ENCODE measurements at places on chromosomes 3 and 15.

DNA sequence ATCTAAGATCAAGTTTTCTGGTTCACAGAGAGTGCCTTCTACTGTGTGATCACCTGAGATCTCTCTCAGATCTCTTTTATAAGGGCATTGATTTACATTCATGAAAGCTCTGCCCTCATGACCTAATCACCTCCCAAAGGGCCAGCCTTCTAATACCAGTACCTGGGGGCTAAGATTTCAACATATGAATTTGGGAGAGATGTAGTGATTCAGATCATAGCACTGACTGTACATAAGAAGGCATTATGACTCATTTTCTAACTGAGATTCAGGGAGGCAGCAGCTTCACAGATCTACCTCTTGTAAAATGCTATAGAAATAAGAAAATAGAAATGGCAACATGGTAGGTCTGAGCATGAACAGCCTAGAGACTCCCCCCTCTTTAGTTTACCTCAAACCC lies 39.6 kb downstream of the VGLL3 start:
- DNase-seq: no peak

- no peak for DNase-seq
Measured at GRCh38 chr15:80640531-80641121, 54.5 kb upstream of the ABHD17C start.

- DNase-seq: no peak
Measured at GRCh38 chr3:26647078-26647477, 24.5 kb downstream of the LRRC3B start.

- DNase-seq: peak; percentile 57
Measured at GRCh38 chr15:31200735-31201151, 99.2 kb upstream of the TRPM1 start.

- DNase-seq: no peak
Measured at GRCh38 chr3:50226888-50227389, 9.1 kb upstream of the GNAI2 start.

DNA sequence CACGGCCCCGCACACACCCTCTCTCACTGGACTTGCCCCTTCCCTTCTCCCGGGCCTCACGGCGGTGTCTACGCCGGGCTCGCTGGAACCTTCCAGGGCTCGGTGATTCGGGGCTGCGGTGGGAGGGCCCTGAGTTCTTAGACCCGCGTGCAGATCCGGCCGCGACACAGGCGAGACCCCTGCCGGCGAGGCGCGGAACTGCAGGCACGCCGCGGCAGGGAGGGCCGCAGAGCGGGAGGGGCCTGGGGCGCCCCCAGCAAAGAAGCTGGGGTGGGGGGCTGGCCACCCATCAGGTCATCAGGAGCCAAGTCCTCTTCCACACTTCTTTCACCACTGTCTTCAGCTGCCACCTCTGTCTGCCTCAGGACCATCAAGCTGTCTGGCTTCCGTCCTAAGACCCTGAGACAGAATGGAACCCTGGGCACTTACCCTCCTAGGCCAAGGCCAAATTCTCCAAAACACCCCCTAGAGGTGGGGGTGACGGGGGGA lies 164.5 kb downstream of the XXYLT1 start:
- peak; percentile 47 for DNase-seq

DNA sequence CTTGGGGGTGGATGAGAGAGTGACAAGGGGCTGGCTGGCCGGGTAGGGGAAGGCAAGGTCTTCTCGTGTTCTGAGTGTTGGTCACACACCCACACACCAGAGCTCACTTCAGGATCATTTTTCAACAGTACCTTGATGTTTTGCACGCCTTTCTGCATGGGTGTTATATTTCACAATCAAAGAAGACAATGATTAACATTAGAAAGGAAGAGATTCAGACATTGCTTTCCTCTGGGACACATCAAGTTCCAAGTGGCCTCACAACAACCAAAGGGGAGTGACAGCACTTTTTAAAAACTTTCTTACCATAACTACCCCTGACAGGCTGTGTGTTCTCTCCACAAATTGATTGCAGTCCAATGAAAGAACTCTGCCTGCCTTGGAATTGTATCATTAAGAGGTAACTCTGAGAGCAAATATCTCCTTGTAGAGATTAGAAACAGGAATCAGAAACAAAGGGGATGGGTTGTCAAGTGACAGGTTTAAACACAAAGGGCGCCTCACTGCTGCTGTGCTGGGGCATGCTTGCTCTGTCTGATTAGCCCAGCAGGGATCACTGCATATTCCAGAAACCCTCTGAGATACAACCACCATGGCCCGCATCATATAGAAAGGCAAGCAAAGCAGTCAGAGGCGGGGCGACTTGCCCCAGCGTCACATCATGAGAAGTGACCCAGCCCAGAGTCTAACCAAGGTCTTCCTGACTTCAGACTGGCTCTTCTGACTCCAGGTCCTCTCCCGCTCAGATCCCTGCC lies 230.8 kb downstream of the FEZF2 start:
- no peak for DNase-seq

DNA sequence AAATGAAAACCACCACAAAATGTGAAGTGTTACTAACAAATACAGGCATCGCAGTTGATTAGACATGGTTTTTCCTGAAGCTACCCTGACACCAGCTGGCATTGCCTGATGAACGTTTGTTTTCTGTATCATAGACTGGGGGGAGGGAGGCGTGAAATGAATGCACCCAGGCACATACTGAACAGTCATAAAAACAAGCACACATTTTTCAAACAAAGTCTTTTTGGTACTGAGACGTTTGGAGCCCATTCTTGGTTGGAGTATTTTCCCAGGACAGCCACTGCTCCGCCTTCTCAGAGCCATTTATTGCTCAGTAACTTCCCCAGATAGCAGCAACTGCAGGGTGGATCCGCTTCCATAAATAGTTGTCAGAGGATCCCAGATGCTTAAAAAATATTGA lies 52.4 kb downstream of the KLF13 start:
- no peak for DNase-seq

- no peak for DNase-seq
Measured at GRCh38 chr15:66763186-66764071, 61.4 kb downstream of the SMAD6 start.

DNA sequence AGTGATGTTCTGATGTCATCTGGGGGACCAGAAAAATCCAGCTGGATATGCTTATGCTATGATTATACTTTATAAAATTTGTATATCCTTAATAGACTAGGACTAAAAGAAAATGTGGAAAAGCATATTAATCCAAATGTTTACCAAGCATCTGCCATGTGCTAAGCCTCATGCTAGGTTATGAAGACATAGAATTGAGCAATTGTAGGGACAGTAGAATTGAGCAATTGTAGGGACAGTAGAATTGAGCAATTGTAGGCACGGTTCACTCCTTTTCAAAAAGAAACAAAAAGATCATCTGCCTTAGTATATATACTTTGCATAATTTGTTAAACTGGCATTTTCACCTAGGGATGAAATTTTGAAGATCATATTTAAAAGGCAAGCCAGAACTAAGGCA lies 18.3 kb downstream of the ABHD5 start:
- DNase-seq: no peak

- no peak for DNase-seq
Measured at GRCh38 chr15:89656116-89656815, 999 bp upstream of the KIF7 start.

DNA sequence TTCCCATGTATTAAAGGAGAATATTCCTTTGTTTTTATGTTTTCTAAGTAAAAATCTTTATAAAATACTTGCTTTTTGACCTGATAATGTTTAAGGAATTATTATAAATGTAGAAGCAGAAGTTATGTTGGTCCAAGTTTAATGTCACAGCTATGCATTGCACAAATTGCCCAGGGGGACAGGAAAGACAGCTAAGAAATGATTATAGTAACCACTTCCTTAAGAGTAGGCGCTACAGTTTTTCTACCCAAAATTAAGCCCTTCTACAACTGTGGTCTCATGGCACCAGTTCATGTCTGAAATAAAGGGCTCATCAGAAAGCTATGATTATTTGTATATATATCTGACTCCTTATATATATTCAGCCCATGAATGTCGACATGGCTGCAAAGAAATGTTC lies 176.4 kb downstream of the GBE1 start:
- DNase-seq: no peak

DNA sequence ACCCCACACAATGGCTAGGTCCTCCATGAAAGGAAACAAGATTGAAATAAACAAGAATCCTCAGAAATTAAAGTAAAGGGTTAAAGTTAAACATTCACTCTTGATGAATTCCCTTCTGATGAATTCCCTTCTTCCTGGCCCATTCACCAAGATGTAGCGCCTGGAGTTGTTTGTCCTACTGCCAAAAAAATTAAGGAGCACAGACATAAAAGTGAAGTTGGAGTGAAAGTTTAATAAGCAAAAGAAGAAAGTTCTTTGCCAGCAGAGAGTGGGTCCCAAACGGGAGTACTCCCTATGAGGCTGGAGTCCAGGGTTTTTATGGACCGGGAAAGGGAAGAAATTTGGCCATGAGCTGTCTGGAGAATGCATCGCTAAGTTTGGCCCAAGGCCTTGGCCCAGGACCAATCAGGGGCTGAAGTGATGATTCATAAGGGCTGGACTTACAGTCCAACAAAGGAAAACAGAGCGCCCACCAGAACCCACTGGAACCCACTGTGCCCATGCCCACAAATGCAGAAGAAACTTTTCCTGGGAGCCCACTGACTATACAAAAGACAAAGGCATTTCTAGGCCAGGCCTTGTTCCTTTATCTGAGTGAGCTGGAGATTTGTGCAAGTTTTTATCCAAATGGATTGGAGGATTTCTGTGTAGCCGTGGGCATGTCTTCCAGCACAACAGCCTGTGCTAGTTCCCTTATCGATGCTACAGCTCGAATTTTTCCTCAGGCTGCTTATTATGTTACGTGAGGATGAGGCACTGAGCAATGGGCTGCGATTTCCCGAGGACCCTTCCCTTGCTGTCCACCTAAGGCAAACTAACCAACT lies 1561.6 kb downstream of the OTOL1 start:
- no peak for DNase-seq

GRCh38 chr3:99938270-99938911 lies 120.7 kb downstream of the CMSS1 start:
- no peak for DNase-seq

DNA sequence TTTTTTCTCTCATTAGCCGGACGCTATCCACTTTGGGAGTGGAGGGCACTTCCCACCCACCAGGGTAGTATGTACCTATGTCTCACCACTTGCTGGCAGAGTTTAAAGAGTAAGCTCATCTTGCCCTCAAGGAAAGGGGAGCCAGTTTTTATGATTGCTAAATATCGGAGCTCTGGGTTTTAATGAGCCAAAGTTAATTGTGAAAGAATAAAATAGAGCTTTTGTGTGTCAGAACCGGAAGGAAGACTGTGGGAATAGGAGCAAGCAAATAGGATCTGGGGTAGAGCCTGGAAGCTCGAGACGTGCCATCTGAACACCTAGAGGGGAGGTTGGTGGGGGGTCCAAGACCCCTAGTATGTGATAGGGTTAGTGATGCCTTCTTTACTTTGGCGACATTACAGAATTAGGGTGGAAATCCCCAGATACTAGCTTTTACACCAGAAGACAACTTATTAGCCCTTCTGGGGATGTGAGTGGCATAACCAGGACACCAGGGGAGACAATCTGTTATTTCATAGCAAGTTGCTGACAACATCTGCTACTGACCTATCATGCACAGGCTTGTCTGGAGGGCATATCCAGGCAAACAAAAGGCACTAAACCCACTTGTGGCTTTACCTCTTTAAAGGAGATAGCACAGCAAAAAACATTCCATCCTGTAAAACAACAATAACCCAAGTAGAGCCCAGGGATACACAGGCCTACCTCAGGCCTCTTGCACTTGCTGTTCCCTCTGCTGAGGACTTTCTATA lies 333.8 kb downstream of the ZNF621 start:
- no peak for DNase-seq

DNA sequence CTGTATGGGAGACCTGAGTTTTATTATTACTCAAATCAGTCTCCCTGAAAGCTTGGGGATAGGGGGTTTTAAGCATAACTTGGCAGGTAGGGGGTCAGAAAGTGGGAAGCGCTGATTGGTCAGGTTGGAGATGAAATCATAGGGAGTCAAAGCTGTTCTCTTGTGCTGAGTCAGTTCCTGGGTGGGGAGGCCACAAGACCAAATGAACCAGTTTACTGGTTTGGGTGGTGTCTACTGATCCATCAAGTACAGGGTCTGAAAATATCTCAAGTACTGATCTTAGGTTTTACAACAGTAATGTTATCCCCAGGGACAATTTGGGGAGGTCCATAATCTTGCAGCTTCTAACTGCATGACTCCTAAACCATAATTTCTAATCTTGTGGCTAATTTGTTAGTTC lies 17.8 kb upstream of the IQCF6 start:
- DNase-seq: peak; percentile 14

DNA sequence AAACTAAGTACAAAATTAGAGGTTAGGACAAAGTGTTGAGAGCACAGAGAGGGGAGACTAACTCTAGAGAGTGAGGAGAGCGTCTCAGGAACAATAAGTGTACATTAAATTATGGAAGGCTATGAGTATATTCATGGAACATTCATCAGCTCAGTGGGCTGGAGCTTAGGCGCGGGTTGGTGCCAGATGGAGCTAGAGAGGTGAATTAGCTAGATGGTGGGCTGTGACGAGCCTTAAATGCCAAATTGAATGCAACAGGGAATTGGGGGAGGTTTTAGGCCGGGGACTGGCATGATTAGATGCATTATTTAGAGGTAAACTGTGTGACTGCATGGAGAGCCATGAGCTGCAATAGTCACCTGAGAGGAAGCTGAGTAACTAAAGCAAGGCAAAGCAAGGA lies 97.1 kb downstream of the TMEM108 start:
- no peak for DNase-seq

DNA sequence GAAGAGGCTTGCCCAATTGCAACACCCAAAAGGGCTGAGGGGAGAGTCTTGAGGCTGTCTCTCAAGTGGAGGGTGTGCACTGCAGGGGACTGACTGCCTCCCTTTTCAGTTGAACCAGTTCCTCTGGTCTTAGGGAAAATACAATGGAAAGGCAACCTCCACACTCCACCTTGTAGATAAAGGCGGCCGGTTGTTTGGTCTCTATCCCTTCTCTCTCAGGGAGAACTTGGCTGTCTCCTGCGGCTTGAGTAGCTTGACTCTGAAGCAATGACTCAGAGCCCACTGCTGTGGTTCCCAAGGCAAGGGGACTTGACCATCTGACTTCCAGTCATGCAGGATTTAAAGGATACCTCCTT lies 143.2 kb upstream of the UMPS start:
- no peak for DNase-seq
